ENCODE measurements at places on chromosomes 3 and 15.

GRCh38 chr3:33173672-33174071 lies 44.9 kb downstream of the SUSD5 start:
- DNase-seq, result no peak

DNA sequence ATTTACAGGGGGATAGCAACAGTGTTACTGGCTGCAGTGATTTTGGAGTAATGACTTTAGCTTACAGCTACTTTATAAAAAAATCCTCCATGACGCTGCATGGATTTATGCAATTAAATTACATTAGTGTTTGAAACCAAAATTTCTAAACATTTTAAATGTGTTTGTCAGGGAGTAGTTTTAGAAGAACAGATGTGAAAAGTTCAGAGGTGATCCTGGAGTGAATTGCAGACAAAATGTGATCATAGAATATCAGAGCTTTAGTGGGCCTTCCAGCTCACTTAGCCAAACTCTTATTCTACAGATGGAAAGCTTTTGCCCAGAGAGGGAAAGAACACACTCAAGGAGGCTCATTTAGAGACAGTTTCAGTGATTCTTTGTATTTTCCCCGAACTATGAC lies 376.3 kb downstream of the LPP start:
- no peak for DNase-seq

GRCh38 chr15:98123297-98123696 lies 162.8 kb downstream of the ARRDC4 start:
- DNase-seq, result no peak

- no peak for DNase-seq
These were observed at the start of gene CDHR4 for GRCh38 chr3:49799761-49800160. CDHR4 (minus strand) TSS chr3:49799873; CDS start chr3:49799812, 61 bp downstream.

DNA sequence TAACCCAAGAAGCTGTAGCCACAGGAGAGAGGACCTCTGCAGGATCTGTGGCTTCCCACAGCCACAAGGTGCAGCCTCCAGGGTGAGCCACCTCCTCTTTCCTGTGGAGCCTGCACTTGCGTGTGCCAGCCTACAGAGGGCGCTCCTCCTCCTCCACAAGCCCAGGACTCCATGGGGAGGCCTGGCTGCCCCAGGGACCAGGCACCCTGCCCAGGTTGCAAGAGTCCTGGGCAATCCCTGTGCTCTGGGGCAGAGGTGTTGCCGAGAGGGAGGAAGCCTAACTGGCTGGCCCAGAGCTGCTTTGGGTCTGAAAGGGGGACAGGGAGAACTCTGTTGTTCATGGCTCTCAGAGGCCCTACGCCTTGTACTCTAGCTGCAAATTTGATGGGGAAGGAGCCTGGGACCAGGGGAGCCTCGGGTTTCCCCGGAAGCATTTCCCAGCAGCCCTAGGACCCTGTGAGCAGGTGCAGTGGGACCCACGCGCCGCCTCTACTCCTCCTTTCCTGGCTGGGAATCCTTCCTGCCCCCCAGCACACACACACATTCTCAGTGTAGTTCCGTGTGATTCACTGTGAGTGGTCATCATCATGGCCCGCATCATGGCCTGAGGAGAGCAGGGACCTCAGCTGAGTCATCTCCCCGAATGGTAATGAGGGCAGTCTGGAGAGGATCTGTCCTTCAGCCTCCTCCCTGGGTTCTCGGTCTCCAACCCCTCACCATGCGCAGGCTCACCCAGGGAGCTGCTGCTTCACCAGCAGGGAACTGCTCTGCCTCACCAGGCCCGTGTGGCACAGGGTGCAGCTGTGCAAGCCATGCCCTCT lies 24.3 kb downstream of the TBC1D21 start:
- no peak for DNase-seq

- no peak for DNase-seq
These were observed 58.5 kb upstream of the GATA2 start for GRCh38 chr3:128551451-128551850.

DNA sequence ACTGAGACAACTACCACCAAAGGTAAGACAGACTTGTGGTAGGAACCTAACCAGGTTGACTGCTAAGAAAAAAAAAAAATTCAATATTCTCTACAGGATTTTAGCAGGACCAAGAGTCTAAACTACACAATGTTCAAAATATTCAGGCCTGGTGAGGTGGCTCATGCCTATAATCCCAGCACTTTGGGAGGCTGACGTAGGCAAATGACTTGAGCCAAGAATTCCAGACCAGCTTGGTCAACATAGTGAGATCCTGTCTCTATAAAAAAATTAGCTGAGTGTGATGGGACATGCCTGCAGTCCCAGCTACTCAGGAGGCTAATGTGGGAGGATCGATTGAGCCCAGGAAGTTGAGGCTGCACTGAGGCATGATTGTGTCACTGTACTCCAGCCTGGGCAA lies 341.6 kb upstream of the WNT5A start:
- no peak for DNase-seq

DNA sequence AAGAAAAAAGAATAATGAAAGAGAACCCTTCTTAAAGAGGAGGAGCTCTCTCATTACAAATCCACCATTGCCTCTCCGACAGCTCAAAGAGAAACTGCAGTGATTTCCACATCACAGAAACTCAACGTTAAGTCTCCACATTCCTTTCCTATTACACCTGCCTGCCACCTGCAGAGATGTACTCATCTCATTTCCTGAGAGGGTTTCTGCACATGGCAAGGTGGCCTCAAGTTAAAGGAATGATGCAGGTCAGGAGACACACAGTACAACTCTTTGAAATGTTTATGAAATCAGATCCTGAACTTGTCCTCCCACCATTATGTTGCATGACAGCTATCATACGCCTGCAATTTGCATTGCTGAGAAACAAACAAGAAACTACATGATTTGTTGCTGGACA lies 458.4 kb upstream of the ADAMTS9 start:
- no peak for DNase-seq

DNA sequence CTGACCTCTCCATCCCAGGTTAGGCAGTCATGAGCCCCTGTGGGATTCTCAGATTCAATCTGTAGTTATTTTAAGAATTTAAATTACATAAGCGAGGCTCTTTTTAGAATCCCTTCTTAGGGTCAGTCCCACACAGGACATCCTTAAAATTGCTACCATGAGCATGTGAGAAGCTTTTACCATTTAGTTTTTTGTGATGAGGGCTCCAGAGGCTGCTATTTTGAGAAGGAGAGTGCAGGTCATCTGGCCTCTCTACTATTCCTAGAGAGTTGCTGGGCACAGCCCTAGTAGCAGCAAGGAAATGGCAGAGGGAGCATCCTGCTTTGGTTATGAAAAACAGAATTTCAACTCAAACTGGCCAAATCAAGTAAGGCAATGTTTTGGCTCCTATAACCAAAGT lies 13.6 kb upstream of the CADPS start:
- no peak for DNase-seq

- no peak for DNase-seq
These were observed 11.8 kb upstream of the SGO1 start for GRCh38 chr3:20197775-20198174.

- DNase-seq, result no peak
These were observed 104.5 kb upstream of the BFSP2 start for GRCh38 chr3:133295199-133295901.

DNA sequence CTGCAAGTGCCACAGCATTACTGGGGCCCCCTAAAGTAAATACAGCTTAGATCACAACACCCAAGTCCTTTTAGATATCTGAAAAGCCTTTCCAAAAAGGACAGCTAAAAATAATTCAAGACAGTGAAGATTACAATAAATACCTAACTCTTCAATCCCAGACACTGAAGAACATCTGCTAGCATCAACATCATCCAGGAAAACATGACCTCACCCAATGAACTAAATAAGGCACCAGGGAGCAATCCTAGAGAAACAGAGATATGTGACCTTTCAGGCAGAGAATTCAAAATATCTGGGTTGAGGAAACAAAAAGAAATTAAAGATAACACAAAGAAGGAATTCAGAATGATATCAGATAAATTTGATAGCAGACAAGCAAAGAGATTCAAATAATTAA lies 71.7 kb upstream of the TTC14 start:
- no peak for DNase-seq

DNA sequence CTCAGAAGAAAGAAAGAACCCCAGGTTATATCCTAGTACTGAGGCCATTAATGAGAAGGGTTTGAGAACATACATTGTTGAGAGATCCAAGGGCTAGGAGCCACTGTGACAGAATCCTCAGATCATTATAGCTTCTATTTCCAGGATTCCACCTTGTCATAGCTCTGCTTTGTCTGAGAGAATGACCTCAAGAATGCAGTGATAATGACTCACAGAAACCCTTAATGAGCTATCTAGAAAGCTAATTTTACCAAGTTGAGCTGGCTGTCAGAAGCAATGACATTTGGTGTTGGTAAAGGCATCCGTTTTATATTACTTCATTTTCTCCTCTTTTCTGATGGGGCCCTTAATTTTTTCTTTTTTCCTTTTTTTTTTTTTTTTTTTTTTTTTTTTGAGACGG lies 10.9 kb downstream of the TRIP4 start:
- DNase-seq, result no peak

DNA sequence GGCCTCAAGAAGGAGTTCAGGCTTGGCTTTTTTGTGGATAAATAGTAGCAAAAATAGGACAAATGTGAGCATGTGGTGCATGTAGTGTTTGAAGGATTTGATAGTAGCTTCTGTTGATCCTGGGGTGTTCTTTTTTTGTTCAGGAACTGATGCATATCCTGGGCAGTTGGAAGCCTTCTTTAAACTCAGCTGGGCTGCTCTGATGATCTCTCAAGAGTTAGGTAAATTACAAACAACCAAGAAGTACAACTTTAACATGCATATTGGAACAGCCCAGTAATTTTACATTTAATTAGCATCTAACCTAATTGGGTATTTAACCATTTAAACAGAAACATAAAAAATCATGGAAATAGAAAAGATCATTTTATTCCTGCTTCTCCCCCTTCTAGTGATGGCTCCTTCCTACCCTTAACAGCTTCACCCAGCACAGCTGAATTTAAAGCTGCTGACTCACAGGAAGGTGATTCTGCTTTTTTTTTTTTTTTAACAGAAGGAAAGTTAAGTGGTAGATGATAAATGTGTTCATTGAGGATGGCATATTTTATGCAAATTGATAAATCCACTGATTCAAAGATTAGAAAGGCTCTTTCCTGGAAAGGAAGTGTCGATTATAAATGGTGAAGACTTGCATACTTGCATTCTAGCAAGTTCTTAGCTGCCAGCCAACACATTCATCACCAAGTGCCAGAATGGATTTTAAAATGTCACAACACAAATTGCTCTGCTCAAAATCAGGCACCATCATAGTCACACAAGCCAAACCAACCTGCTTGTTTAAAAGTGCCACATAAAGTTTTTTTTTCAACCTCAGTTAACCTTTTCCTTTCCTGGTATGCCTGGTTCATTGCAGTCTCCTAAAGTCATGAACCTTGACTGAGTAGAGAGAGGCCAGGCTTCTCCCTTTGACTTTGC lies 20.0 kb downstream of the SLC35G2 start:
- DNase-seq, result no peak

DNA sequence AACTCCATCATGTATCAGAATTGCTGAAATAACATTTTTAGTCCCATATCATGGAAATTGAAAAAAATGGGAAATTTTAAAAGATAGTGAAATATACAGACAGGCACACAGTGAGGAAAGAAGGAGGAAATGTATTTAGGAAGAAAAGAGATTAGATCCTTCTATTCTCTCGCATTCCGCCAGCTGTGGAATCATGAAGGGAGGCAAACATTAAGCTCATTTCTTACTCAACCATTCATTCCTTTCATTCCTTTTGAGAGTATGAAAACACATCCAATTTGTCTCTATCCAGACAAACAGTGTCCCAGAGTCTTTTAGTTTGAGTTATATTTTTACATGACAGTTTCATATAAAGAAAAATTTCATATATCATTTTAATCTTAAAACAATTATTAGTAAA lies 52.5 kb upstream of the KCNMB2 start:
- no peak for DNase-seq

DNA sequence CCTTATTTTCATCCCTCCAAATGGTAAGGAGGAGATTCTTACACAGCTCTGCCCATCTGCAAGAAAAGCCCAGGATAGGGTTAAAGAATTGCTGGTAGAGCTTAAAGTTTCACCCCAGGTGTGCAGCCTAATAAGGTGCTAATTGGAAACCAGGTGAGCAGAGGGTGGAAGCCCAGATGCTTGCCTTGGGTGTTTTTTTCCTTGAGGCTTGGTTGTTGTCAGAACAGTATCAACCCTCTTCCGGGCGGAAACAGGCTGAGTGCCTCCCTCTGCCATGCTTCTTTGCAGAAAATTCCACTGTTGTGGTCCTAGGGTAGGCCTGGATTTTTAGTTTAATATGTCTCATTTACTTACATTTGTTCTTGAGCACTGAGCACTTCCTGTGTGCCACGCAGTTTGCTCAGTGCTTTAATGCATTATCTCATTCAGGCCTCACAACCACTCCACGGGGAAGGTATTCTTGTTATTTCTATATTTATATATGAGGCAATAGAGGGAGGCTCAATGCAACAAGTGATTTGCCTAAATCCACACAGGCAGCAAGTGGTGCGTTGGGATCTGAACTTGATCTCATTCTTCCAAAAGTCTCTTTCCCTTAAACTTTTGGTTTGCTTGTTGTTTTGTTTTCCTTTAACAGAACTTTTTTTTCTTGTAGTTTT lies 115.0 kb upstream of the LRIG1 start:
- no peak for DNase-seq

DNA sequence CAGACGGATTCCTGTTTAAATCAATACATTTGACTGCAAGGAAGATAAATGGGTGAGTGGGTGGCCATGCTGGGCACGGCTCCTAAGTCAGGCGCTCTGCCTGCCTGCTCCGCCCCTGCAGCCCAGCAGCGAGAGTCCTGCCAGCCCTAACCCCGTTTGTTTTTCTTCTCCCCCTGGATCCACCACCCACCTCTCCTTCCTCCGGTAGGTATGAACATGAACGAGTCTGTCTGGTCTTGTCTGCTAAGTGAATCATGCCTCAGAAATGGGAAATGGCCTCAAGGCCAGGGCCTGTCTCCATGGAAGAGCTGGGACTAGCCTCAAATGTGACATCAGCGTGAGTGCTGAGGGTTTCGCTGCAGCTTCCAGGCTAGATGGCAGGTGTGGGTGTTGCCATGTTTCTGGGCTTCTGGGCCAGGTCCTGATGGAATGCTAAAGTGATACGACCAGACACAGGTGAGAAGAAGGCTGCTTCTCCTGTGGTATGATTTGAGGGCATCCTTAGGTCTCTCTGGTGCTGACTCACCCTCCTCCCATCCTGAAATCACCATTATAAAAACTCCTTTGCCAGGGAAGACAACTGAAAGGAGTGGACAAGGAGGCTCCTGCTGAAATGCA lies 5.6 kb upstream of the FEM1B start:
- no peak for DNase-seq

DNA sequence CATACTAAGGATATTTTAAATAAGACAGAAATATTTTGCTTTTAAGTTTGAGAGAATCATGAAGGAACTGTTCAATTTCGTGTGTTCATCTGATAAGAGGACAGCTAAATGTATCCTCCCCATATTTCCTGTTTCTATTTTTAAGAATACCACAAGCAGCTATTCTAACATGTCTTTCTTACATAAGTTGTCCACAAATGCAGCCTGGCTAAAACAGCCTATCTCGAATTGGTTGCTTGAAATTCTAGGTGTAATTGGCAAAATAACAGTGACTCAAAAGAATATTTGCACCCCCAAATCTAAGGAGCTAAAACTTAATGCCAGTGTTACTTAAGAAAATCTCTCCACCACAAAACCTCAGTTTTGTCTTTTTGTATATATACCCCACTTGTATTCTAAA lies 35.0 kb downstream of the BTLA start:
- DNase-seq, result no peak

GRCh38 chr3:65342084-65342683 lies 654.4 kb upstream of the ADAMTS9 start:
- DNase-seq, result no peak

- DNase-seq, result no peak
These were observed 197.8 kb downstream of the TBC1D5 start for GRCh38 chr3:17544632-17545031.
